ENCODE measurements at places on chromosomes 5 and 9.

GRCh38 chr9:120949290-120949689 lies 22.7 kb upstream of the TRAF1 start:
- H3K27me3 ChIP-seq: no peaks in the 10 kb centered on the region
- no peak for DNase-seq
- H3K4me1 ChIP-seq: no peaks in the 10 kb centered on the region
- no peak overlapping the region for H3K27ac ChIP-seq
- no peaks in the 10 kb centered on the region for H3K36me3 ChIP-seq
- no peak overlapping the region for H3K4me3 ChIP-seq

GRCh38 chr5:165139262-165139661 lies 1633.8 kb downstream of the MAT2B start:
- H3K36me3 ChIP-seq: no peaks in the 10 kb centered on the region
- DNase-seq: no peak
- H3K4me1 ChIP-seq: peaks cover 71% of the 10 kb centered on the region
- H3K27me3 ChIP-seq: no peaks in the 10 kb centered on the region

DNA sequence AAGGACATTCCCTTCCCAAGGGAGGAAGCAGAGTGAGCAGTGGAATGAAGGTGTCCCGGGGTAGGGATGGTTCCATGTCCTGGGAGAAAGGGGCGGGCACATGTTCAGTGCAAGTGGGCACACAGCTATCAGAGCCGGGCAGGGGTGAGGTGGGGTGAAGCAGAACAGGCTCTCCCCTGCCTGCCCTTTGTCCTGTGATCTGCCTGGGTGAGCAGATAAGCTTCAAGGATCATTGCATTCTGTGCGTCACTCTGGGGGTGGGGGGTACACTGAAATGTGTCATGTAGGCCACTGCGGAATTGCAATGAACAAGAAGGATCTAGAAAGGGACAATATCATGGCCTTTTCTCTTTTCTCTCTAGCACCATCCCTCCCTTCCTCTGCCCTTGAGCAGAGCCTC lies 61.7 kb upstream of the SHB start:
- H3K4me3 ChIP-seq: no peak overlapping the region
- peaks cover 4% of the 10 kb centered on the region for H3K27me3 ChIP-seq
- no peak for DNase-seq
- no peak overlapping the region for H3K27ac ChIP-seq

- DNase-seq: no peak
- no peak overlapping the region for H3K27ac ChIP-seq
- H3K27me3 ChIP-seq: no peaks in the 10 kb centered on the region
- H3K4me3 ChIP-seq: no peak overlapping the region
- H3K4me1 ChIP-seq: no peaks in the 10 kb centered on the region
- H3K36me3 ChIP-seq: no peaks in the 10 kb centered on the region
Observed at GRCh38 chr5:34022121-34022705, 14.4 kb upstream of the AMACR start.

All from neural progenitor cell (in vitro differentiated cells).